ENCODE measurements at places on chromosomes 7 and 10.

DNA sequence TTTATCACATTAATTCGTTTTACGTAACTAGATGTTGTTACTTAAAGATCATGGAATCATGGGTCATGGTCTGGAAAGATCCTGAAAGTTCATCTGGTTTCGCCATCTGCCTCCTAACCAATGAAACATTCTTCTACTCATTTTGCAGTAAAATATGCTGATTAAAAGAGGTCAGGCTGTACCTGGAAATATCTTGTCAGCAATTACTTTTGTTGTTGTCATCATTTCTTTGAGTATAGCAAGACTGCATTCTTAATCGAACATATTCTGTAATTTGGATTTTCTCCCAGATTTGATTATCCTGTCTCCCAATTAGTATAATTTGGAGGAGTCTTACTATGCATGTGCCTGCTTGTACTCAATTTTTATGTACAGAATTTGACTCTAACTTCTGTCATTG, 833.7 kb downstream of the GRM8 start:
- DNase-seq, result no peak

- DNase-seq, result peak; percentile 17
Measured at GRCh38 chr10:11742009-11742778, at the start of gene ECHDC3. ECHDC3 (plus strand) TSS chr10:11742382; CDS start chr10:11742577, 195 bp downstream.

- DNase-seq, result peak; percentile 78
Measured at GRCh38 chr7:74027683-74028320, at the start of gene ELN. ELN (plus strand) TSS chr7:74028173; CDS start chr7:74028188, 15 bp downstream.

DNA sequence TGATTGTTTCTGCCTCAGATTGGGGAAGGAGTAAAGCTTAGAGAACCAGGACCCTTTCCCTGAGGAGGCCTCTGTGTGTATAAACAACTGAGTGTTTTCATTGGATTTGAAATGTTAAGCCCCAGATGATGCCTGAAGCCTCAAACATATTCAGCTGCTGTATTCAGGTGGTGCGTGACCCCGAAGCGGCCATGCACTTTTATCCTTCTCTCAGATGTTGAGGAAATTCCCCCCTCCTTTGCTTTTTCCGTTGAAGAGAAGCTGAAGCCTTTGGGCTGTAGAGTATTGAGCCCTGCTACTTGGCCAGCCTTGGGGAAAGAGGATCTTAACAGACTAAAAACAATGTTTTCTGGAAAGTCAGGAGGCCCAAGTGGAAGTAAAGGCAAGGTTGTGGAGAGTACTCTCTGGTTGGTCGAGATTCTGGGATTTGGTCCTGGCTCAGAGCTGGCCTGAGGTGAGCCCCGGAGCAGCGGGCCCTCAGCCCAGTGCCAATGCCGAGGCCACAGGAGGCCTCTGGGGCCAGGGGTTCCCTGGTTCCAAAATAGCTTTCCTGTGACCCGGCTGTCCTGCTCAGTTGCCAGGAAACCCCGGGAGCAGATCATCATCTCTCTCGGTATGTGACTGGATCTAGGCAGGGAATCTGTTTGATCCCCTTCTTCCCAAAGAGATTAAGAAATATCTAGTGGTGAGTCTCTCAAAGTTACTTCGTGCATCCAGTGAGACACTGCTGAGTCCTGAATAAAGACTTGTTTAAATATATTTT, 22.5 kb downstream of the FKBP6 start:
- DNase-seq, result no peak

- DNase-seq, result no peak
Measured at GRCh38 chr10:12543589-12543988, 194.2 kb downstream of the CAMK1D start.

DNA sequence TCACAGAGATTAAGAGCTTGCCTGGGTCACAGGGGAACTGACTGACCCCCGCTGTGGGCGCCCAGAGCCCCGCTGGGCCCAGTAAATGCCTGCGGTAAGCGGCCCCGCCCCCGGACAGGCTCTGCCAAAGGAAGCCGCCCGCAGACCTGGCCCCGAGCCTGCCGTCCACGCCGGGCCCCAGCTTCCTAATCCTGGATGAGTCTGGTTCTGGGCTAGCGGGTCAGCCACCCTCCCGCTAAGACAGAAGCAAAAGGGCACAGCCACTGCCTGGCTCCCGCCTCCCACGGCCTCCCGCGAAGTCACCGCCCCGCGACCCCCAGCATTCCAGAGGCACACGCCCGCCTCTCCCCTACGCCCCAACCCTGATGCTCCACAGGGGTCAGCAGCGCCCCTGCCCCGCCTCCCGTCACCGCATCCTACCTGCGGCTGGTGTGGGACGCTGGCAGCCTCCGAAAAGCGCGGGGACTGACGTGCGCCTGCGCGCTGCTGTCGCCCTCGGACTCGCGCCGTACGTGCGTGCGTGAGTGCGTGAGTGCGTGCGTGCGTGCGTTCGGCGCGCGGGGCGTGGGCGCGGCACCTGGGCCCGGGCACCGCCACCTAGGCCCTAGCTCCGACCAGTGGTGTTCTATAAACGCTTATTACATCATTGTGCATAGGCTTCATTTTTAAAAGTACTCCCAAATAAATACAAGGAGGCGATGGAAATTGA, at the start of gene FIGNL1:
TSS of gene FIGNL1 (minus strand) at position 470 of the 709 bp plus-strand sequence. CDS start 3,063 bp downstream, outside the sequence.
- peak; percentile 70 for DNase-seq

- peak; percentile 70 for DNase-seq
Measured at GRCh38 chr7:47571331-47572093, 10.4 kb downstream of the TNS3 start.

DNA sequence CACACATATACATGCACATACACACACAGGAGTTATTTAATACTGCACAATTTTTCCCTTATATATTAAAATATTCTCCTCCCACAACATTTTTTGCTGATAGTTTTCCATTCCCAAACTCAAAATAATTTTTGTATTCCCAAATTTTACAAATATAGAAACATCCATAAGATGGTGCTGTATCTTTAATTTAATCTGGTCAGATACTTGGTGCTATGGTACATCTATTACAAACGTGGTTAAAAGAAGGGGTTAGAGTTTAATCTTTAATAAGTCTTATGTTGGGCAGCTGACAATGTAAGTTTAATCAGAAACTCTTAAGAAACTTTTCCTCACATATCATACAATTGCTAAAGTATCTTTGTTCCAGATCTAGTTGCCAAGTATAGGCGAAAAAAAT, 10.2 kb upstream of the CADPS2 start:
- DNase-seq, result no peak

GRCh38 chr7:82012453-82012852, 242.6 kb upstream of the HGF start:
- peak; percentile 39 for DNase-seq

- DNase-seq, result no peak
Measured at GRCh38 chr10:15300697-15301096, 70.4 kb downstream of the FAM171A1 start.

- DNase-seq, result peak; percentile 21
Measured at GRCh38 chr10:102159051-102159597, 6.9 kb downstream of the NOLC1 start.

DNA sequence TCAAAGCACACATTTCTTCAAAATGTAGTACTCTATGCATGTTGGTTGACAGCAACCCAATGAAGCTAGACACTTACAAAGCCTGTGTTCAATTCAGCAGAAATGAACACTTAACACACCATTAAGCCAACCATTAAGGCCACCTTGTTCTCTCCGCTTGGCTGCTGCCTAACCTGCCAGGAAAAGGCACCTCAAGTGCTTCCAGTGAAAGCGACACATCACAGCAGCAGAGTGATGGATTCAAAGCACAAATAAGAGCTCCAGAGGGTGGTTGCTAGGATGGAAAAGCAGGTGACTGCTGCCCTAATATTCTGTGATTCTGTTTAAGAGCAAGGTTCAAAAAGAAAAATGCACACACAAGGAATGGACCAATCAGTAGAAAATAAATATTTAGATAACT, 81.5 kb upstream of the GNAI1 start:
- no peak for DNase-seq

GRCh38 chr10:12214763-12215218, 18.8 kb downstream of the CDC123 start:
- DNase-seq, result peak; percentile 64

DNA sequence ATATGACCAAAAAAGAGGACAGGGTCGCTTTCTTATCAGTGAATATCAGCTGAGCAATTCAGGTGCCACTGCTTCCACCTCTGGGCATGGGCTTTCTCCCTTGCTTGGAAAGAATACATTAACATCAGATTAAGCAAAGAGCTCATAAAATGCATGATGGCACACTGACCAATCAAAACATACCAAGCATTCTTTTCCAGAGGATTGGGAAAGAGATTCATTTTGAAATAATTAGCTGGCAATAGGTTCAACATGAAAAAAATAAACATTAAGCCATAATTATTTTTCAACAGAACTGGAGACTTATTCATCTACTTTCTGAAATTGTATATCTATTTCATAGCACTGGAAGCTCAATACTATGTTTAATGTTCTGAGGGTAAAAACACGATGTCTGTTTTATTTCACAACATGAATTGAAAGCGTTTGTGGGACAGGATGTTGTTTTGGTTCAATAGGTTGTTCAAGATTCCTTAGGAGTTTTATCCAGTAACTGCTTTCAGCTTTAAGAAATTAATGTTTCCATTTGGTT, 53.2 kb downstream of the TFAM start:
- peak; percentile 79 for DNase-seq

GRCh38 chr10:44022203-44022602, 362.7 kb downstream of the CXCL12 start:
- no peak for DNase-seq

GRCh38 chr10:67976292-67977245, 92.1 kb downstream of the SIRT1 start:
- DNase-seq, result no peak

GRCh38 chr10:48249004-48249762, 25.3 kb downstream of the FRMPD2 start:
- no peak for DNase-seq

- no peak for DNase-seq
Measured at GRCh38 chr10:99329304-99329553, at the start of gene CNNM1. CNNM1 (plus strand) TSS chr10:99329356; CDS start chr10:99329388, 32 bp downstream.

DNA sequence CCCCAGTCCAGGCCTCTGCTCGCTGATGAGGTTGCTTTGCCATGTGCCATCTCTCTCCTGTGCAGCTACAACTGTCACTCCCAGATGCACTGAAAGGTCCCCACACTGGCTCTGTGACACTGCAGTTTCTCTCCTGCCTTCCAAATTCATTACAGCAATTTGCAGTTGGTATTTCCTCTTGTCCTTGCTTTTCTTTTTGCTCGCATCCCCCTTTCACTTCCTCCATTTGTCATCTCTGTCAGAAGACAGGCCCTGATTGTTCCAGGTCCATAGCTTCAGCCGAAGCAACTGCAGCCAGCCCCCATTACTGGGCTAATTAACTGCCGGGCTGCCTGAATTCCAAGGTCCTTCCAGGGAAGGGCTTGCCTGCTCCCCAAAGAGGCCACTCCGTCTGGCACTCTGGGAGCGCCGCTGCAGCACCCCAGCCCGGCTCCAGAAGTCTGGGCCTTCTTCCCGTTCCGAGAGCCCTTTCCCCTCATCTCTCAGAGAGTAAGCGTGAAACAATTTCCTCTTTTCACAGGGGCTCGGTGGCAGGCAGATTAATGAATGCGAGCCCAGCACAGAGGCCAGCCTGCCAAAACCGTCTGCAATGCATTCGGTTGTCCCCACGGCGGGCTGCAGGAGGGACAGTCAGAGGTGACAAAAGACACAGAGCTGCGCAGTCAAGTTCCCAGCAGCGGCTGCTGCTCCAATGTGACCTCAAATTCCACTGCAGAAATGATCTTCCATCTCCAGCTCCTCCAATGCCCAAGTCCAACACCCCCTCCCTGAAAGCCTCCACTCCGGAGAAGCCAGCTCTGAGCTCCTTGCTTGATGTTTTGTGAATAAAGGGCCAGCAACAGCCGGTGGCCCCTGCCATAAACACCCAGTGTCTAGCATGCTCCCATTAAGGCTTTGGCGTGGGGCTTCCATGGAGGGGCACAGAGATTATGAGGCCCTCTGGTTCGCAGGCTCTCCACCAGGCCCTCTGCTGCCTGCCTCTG, 279.4 kb upstream of the HABP2 start:
- peak; percentile 49 for DNase-seq

- no peak for DNase-seq
Measured at GRCh38 chr7:96297876-96298275, 24.0 kb downstream of the SLC25A13 start.

- no peak for DNase-seq
Measured at GRCh38 chr7:53048638-53049037, 13.2 kb downstream of the POM121L12 start.

DNA sequence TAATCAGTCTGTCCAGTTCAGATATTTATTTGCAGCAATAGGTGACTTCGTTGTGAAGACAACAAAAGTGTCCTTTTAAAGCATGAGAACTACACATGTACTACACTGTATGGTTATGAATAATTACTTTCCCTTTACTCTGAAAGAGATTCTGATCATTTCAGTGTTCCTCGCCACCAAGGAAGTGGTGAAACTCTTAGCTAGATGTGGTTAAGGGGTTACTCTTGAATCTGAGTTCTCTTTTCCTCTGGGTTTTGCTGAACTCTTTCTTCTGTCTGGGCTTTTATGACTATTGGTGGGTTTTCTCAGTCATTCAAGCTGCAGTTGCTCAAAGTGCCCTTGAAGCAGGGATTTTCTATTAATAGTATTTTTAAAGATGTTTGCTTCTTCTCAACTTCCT, 127.9 kb upstream of the SEM1 start:
- no peak for DNase-seq

- no peak for DNase-seq
Measured at GRCh38 chr10:10385831-10386230, 631.8 kb upstream of the CELF2 start.

- no peak for DNase-seq
Measured at GRCh38 chr10:131406676-131407392, 95.3 kb upstream of the TCERG1L start.

DNA sequence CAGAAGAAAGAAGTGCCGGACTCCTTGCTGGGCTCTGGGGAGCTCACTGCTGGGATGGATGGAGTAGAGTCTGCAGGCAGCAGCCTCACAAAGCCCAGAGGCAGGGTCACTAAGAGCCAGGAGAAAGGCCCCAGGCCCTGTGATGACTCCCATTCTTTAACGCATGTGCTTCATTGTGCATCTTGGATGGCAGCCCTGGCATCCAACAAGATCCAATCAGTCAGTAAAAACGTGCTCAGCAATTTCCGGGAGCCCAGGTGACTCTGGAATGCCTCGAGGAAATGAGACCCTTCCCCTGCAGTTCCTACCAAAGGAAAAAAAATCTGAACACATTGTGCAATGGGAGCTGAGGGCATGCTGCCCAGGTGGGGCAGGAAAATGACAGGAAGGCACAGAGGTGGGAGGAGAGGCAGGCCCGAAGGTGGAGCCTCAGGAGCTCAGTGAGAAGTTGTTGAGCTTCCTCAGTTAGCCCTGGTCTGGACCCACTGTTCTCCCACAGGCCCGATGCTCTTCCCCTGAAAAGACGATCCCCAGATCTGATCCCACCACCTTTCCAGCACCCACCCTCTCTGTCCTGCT, 60.7 kb upstream of the TMEM72 start:
- DNase-seq, result no peak

GRCh38 chr7:6237011-6237410, 35.4 kb downstream of the CYTH3 start:
- no peak for DNase-seq

DNA sequence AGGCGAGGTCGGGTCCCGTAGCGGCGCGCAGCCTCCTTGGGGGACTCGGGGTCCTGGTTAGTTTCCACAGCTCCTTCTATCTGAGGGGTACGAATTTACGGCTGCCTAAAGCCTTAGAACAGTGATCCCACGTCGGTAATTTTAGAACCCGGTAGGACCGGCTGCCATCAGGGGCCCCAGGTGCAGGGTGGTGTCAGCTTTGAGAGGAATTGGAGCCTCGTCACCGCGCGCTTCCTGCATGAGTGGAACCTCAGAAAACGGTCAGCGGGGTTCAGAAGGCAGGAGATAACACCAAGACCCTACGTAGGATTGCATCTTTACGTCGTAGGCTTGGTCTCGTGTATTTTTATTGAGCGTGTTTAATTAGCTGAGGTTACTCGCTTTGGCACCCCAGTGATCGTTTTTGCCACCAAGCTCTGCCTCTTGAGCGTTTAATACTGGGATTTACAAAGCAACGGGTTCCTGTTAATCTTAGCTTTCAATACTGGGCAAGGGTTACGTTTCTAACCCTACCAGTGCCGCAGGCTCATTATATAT, 443 bp downstream of the RNF32 start:
- DNase-seq, result peak; percentile 14

Measured in fibroblast of upper back skin (primary cell).